Calu3 (cell line): ENCODE measurements at places on chromosomes 2 and 18. TPM values are rescaled to one million over a fixed set of nuclear protein-coding genes. Genes with fewer than 3 reads are reported as not detected.

DNA sequence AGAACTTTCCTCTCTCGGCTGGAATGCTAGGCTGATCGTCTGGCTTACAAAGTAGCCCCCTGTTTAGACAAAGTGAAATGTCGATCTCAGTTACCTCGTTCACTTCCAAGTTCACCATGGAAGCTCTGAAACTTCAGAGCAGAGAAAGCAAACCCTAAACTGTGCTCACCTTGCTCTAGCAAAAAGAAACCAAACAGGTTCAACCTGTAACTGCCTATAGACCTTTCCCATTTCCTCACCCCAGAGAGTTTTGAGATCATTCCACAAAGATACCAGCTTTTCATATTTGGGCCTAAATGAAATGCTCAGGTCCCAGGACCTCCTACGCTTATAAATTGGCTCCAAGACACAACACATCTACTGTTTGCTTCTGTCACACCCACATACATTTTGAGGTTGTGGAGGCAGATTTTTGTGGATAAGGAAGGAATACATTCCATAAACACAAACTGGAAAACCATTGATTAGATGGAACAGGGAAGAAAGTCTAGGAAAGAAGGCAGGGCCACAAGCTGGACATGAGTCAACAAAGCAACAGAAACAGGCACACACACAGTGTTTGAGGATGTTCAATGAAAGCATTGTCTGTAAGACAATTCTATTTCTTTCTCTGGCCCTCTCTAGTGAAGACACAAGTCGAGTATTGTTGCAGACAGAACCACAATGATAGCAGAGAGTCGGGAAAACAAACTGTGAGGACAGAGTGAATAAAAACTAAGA lies 52.8 kb upstream of the TGIF1 start:
- peaks cover 22% of the 10 kb centered on the region for H3K4me1 ChIP-seq
- no peak for DNase-seq
- peaks cover 7% of the 10 kb centered on the region for H3K36me3 ChIP-seq

DNA sequence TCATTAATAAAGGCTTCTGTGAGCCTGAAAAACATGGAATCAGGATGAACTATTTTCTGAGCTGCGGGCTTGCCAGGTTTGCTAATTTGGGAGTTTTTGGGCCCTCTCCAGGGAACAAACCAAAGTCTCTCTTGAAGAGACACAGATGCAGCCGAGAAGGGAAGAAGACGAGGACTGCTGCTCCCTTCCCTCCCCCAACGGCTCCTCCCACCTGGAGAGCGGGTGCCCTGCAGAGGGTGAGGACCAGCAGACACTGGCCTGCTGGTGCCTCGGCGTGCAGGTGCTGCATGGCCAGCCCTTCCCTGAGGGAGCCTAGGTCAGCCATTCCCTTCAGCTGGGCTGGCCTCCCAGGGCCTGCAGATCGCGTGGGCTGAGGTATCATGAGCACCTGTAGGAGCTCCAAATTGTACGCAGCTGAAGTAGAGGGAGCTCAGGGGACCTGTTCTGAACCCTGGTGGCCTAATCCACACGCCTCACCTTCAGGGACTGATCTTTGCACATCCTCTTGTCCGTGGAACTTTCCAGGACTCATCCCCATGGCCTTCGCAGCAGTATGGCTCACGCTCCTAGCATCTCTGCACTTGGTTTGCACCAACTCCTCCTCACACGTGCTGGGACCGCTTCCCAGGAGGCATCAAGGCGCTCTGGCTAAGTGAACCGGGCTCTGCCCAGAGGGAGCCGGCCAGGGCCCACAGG lies 19.5 kb downstream of the EMX1 start:
- peaks cover 4% of the 10 kb centered on the region for H3K36me3 ChIP-seq
- H3K27me3 ChIP-seq: peaks cover 39% of the 10 kb centered on the region
- H3K4me3 ChIP-seq: no peak overlapping the region

IL1A gene
- 6.4 and 14.4 TPM in 2 replicates for total RNA-seq

DNA sequence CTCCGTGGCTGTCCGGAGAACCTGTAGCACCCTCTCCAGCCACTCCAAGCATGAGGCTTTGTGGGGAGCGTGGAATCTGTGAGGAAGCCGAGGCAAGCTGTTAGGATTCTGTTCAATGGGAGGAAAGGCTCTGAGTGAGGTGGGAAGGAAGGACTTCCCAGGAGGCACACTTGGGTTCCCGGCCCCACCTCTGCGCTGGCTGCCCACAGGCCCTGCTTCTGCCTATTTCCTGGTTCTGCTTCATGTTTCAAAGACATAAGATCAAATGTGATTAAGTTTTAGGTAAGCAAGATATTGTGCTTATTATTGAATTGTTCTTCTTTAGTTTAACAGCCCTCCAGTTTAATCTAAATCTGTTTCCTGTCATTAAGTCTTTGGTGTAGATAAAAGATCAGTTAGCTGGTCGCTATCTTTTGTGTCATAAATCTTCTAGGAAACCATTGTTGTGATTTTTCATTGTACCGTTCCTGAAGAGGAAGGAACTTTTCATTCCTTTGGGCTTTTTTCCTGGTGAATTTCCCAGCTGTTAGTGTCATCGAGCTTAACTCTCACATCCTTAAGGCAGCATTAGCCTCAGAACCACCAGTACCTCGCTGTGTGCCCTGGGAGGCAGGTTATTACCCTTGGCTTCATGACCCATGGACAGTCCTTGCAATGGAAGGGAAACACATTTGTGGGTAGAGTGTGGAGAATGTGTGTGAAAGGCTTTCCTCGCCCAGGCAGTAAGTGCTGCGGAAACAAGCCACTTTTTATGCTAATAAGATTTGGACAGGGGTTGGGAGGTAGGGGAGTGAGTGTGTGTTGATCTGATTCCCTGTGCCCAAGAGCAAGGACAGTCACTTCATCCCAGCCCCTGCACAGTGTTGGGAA lies 61.9 kb upstream of the ALPP start:
- no peaks in the 10 kb centered on the region for H3K4me1 ChIP-seq
- H3K4me3 ChIP-seq: no peak overlapping the region
- H3K36me3 ChIP-seq: peaks cover 7% of the 10 kb centered on the region

TLX2 gene
- total RNA-seq: not detected in 2 replicates

GRCh38 chr2:216687111-216687510 lies 8.2 kb downstream of the IGFBP5 start:
- H3K4me3 ChIP-seq: no peak overlapping the region
- peaks cover 32% of the 10 kb centered on the region for H3K4me1 ChIP-seq
- no peak for DNase-seq
- H3K36me3 ChIP-seq: peaks cover 4% of the 10 kb centered on the region
- H3K27me3 ChIP-seq: no peaks in the 10 kb centered on the region

DNA sequence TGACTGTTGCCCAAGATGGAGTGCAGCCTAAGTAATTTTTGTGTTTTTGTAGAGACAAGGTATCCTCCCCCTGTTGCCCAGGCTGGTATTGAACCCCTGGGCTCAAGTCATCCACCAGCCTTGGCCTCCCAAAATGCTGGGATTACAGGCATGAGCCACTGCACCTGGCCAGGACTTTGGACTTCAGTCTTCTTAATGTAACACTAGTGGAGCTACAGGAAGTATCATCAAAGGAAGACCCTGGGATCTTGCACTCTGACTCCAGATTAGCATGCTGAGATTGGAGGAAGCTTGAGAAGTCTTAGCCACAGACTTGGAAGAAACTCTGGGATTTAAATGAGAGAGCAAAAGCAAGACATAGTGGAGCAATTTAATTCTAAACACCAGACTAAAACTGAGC lies 37.8 kb upstream of the RNF125 start:
- H3K27ac ChIP-seq: no peak overlapping the region
- no peaks in the 10 kb centered on the region for H3K27me3 ChIP-seq
- H3K36me3 ChIP-seq: no peaks in the 10 kb centered on the region
- no peak overlapping the region for H3K4me3 ChIP-seq
- H3K4me1 ChIP-seq: no peaks in the 10 kb centered on the region

- H3K27ac ChIP-seq: peak overlapping the region; percentile 50
- H3K4me1 ChIP-seq: peaks cover 10% of the 10 kb centered on the region
- H3K27me3 ChIP-seq: no peaks in the 10 kb centered on the region
Observed at GRCh38 chr18:32920796-32921787, 148.3 kb upstream of the KLHL14 start.

DNA sequence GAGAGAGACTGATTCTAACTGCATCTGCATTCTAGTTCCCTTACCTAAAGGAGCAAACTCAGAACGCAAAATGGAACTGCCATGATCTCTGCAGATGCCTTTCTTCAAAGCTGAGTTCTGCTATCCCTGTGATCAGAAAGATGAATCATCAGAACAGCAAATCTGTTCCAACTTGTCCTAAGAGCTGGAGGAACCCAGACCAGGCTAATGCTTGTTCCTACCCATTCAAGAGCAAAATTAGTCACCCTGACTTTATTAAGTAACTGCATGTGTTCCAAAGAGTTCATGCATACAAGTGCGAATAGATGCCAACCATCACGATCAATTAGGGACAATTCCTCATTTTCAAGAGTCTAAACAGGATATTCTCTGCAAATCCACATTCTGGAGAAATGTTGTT lies 46.5 kb downstream of the MBP start:
- peak overlapping the region; percentile 14 for H3K27ac ChIP-seq
- peaks cover 76% of the 10 kb centered on the region for H3K4me1 ChIP-seq
- H3K36me3 ChIP-seq: peaks cover 68% of the 10 kb centered on the region
- H3K4me3 ChIP-seq: no peak overlapping the region
- DNase-seq: no peak

GRCh38 chr2:121400201-121400600 lies 115.2 kb upstream of the TFCP2L1 start:
- H3K27me3 ChIP-seq: no peaks in the 10 kb centered on the region
- H3K4me3 ChIP-seq: no peak overlapping the region
- no peaks in the 10 kb centered on the region for H3K4me1 ChIP-seq

DNA sequence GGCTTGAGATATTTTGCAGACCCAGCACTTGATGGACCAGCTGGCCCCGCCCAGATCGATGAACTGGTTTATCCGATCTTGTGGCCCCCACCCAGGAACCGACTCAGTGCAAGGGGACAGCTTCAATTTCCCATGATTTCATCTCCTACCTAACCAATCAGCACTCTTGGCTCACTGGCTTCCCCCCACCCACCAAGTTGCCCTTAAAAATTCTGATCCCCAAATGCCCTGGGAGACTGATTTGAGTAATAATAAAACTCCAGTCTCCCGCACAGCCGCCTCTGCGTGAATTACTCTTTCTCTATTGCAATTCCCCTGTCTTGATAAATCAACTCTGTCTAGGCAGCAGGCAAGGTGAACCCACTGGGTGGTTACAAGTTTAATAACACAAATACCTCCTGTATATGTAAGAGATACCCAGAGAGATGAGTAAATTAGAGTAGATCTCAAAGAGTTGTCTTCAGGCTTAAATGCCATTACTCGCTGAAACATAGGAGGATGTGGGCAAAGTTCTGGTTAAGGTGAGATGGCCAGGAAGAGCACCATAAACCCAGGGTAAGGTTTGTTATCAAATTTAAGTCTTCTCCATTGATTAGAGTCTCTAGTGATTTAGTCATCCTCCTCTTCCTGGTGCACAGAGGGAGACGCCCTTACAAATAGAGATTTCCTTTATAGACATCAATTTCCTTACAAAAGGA lies 222.8 kb downstream of the ARL4C start:
- no peak overlapping the region for H3K4me3 ChIP-seq
- H3K36me3 ChIP-seq: peaks cover 5% of the 10 kb centered on the region
- H3K4me1 ChIP-seq: peaks cover 29% of the 10 kb centered on the region
- no peak for DNase-seq

- DNase-seq: no peak
- H3K36me3 ChIP-seq: no peaks in the 10 kb centered on the region
- H3K27me3 ChIP-seq: no peaks in the 10 kb centered on the region
- peaks cover 6% of the 10 kb centered on the region for H3K4me1 ChIP-seq
Observed at GRCh38 chr18:74662622-74663021, 65.0 kb downstream of the ZNF407 start.

DNA sequence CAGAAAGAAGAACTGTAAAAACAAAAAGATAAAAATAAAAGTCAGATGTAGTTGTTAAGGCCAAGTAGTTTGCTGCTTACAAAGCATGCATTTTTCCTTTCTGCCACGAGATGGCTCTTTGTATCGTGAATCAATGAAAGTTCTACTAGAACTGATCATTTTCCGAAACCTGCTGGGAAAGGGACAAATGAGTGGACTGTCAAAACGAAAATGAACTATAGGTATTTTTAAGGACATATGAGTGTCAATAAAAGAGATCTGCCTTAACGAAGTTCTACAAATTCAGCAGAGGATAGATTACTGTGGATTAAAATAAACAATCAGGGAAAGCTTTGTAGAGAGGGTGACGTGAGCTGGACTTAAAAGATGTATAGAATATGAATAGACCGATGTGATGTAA lies 15.0 kb upstream of the ELOA2 start:
- no peak overlapping the region for H3K4me3 ChIP-seq
- DNase-seq: peak; percentile 32
- peaks cover 37% of the 10 kb centered on the region for H3K27me3 ChIP-seq
- no peaks in the 10 kb centered on the region for H3K36me3 ChIP-seq
- H3K27ac ChIP-seq: no peak overlapping the region

GRCh38 chr2:167862782-167863181 lies 384.6 kb downstream of the STK39 start:
- no peak overlapping the region for H3K4me3 ChIP-seq
- H3K4me1 ChIP-seq: no peaks in the 10 kb centered on the region
- no peaks in the 10 kb centered on the region for H3K36me3 ChIP-seq
- H3K27me3 ChIP-seq: no peaks in the 10 kb centered on the region
- no peak overlapping the region for H3K27ac ChIP-seq
